Hematopoietic multipotent progenitor cell treated with erythropoietin and hydrocortisone succinate and interleukin-3 and kit ligand, for 8 days (in vitro differentiated cells): ENCODE measurements at places on chromosomes 12 and 14.

DNA sequence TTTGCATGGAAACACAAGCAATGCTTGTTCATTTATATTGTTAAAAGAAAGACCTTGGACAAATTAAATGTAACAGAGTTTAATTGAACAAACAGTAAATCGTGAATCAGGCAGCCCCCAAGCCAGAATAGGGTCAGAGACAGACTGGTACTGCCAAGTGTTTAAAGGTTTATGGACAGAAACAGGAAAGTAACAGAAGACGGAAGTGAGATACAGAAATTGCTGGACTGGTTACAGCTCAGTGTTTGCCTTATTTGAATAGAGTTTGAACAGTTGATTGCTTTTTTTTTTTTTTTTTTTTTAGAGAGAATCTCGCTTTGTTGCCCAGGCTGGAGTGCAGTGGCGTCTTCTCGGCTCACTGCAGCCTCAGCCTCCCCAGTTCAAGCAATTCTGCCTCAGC, 50.3 kb downstream of the DAO start:
- no peak for DNase-seq

- peak; percentile 27 for DNase-seq
These were observed 461 bp downstream of the SLC8A3 start for GRCh38 chr14:70188322-70188658.

DNA sequence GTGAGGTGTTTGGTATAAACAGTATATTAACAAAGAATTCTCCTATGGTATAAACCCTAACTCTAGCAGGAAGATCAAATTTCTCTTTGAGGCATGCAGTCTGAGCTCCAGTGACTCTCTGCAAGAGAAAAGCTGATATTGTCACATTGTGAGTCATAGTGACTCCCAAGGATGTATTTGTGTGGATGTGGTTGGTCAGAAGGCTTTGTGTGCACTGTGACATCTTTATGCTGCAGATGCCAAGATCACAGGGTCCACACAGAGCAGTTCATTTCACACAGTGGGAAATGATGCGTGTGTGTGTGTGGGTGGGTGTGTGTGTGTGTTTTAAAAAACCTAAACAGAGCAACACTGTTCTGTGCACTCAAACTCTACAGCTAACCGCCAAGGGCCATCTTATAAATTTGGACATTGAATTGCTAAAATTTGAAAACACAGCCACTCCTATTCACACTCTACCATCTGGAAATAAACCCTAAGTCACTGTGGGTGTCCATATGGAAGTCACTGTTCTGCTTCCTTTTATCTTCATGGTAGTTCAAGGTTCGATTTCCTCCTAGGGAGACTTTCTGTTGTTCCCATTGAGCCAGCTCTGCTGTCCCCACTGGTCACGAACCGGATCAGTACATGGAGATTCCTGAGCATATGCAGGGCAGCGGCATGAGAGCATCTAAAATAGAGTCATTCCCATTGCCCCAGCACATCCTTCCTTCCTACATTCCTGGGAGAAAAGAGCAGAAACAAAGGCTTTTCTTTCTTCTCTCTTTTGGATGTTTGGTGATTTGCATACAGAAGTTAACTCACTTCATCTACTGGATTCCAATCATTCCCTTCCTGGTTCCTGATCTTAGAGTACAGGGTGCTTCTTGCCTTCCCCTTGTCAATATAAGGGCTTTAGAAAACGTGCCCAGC, 727.6 kb downstream of the DIO2 start:
- DNase-seq: no peak

GRCh38 chr12:81520064-81520945, 238.8 kb downstream of the PPFIA2 start:
- no peak for DNase-seq

- DNase-seq: no peak
These were observed 564.0 kb downstream of the CCER1 start for GRCh38 chr12:90390947-90391346.

DNA sequence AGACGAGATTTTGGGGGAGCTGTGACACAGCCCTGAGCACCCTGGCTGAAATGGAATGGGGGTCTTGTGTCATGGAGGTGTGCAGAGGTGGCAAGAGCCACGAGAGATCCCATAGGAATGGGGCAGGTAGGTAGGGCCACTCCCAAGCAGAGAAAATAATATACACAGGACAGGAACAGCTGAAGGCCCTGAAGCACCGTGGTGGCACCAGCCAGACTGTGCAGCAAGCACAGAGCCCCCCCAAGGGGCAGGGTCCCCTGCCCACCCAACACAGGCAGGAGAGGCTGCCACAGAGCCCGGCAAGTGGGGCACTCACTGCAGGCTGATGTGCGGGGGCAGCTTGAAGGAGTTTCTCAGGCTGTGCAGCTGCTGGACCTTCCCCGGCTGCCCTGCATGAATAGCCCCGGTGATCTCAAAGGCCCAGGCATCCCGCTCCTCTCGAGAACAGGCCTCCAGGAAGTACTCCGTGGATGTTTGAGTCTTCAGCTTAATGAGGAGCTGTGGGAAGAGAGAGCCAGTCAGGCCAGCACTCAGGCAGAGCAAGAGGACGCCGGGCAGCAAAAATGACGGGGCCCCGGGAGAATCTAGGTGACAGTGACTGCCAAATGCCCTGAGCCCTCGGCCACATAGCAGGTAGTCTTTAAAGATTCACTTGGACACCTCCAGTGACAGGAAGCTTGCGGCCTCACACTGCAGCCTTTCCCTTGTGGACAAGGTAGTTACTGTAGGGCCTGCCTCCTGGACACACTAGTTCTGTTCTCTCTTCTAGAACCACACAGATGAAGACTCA, 16.7 kb downstream of the PLEK2 start:
- no peak for DNase-seq
